ENCODE measurements at places on chromosomes 6 and 20. TPM values are rescaled to one million over a fixed set of nuclear protein-coding genes. Genes with fewer than 3 reads are reported as not detected.

DNA sequence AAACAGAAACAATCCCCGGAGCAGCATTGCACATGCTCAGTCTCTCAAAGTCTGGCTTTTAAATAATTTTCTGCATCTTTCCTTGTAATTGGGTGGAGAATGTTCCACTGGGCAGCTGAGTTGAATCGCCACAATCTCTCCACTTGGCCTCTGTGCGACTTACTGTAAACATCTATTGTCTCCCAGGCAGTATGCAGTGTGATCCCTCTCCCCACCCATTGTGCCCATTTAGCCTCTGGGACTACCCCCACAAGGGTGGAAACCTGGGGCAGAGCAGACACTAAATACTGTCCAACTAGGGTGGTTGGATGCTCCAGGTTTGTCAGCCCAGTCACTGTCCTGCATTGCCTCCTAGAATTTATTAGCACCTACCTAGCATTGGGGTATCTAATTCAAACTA is 96.2 kb downstream of the JARID2 start:
- DNase-seq: no peak

GRCh38 chr6:47335466-47335865 is 25.8 kb upstream of the TNFRSF21 start:
- no peak for DNase-seq

DNA sequence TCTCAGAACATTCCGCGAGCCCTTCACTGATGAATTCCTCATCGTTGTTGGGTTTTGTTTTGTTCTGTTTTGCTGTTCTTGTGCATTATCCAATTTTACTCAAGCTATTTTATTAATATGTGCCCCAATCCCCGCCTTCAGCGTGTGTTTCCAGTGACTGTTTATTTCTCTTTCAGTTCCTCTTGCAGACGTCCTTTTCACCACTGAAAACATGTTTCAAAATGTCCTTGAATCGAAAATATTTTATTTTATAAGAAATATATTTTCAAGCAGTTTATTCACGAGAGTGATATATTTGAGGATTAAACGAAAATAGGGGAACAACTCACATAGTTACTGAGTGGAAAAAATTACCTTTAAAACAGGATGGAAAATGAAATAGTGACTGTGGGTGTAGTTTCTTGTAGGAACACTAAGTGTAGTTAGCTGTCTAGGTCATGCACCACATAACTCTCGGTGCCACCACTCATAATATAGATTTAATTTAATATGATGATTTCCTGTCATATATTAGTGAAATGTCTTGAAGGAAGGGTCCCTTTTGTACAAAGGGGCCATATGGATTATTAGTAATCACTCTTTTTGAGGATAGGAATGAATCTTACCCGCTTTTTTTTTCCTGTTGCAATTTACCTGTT is 45.3 kb upstream of the HDDC2 start:
- no peak for DNase-seq

DNA sequence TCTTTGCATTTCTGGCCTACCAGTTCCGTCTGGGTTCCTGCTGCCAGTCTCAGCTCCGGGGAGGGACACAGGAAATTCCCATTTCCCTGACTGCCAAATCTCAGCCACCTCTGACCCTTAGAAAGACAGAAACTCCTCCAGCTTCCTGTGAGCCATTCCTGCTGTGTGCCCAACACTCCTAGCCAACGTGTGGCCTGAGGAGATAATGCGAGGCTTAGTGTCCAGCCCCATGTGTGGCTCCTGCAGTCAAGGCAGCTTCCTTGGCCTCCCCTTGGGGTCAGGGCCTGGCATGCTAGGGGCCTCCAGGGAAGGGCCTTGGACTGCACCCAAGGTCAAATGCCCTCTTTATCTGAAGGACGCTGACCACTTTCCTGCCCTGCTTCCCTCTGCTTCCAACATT is 45.1 kb downstream of the MAFB start:
- no peak for DNase-seq

GRCh38 chr6:159887146-159887545 is 3.6 kb upstream of the MAS1 start:
- no peak for DNase-seq

DNA sequence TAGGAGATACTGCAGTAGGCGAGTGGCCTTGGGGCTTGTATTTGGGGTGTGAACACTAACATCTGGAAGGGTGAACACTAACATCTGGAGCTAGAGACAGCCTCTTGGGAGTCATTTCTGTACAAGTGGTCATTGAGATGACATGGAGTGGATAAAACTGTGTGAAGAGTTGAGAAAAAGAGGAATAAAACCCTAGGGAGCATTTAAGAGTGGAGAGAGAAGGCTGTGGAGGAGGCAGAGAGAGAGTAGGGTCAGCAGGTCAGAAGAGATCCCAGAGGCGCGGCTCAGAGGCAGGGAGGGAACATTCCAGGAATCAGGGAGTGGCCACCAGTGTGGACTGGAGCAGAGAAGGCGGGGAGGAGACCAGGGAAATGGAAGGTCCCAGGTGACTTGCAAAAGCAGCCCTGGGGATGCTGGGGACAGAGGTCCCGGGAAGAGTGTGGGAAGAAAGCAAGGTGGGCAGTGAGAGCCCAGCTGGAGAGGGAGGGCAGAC is 202.0 kb upstream of the RNF24 start:
- peak; percentile 56 for DNase-seq

- DNase-seq: no peak
Observed at GRCh38 chr20:58839991-58840747, 10.5 kb downstream of the GNAS-AS1 start.

DNA sequence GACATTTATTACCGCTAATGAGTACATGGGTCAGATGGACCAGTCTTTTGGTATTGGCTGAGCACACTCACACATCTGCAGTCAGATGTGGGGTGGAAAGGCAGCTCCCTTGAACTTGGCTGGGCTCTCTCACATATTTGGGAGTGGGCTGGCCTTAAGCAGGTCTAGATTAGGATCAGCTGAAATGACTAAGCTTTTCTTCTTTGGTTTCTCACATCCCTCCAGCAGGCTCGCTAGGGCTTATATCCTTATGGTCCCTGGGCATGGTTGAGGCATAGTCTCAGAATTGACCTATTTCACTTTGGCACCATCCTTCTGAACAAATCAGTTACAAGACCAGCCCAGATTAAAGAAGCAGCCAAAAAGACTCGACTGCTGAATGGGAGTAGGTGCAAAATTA is 14.4 kb upstream of the PLCB1 start:
- no peak for DNase-seq

DNA sequence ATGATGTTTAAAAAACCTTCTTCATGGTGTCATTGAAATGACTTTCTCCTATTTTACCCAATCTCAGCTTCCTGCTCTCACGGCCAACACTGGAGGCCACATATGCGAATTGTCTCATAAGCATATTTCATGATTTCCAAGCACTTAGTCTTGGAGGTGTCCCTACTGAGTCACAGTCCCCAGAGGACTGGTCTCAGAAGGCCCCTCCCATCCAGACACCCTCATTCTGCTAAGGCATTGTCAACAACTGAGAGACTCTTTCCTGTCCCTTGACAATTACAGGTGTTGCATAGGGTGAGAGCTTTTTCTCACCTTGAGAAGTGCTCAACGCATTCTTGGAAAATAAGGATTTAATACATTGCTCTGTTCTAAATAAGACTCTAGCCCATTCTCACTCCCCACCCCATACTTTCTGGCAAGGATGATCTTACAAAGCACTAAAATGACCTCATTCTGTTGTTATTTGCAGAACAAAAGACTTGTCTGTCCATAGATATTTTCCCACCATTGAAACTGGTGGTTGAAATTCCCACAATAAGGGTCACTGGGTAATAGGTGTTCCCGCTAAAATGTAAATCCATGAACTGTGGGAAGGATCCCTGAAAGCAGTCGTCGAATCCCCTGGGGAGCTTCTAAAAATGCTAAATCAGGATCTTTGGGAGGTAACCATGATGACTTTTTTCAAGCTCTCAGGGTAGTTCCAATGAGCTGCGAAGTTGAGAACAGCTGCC is 32.3 kb upstream of the SLC22A23 start:
- DNase-seq: peak; percentile 25

GRCh38 chr6:108383981-108384380 is 89.1 kb downstream of the AFG1L start:
- peak; percentile 4 for DNase-seq

GRCh38 chr20:53582251-53582570 is 11.4 kb downstream of the ZNF217 start:
- peak; percentile 40 for DNase-seq

- DNase-seq: no peak
Observed at GRCh38 chr6:106512968-106513574, 116.2 kb downstream of the RTN4IP1 start.

- DNase-seq: peak; percentile 84
Observed at GRCh38 chr20:31566658-31567379, 38.3 kb upstream of the ID1 start.

GRCh38 chr6:14272737-14273085 is 155.1 kb downstream of the CD83 start:
- DNase-seq: no peak

GRCh38 chr6:157461000-157461915 is 80.3 kb downstream of the ZDHHC14 start:
- DNase-seq: no peak

GRCh38 chr6:167577891-167578361 is 248.8 kb upstream of the AFDN start:
- no peak for DNase-seq

DNA sequence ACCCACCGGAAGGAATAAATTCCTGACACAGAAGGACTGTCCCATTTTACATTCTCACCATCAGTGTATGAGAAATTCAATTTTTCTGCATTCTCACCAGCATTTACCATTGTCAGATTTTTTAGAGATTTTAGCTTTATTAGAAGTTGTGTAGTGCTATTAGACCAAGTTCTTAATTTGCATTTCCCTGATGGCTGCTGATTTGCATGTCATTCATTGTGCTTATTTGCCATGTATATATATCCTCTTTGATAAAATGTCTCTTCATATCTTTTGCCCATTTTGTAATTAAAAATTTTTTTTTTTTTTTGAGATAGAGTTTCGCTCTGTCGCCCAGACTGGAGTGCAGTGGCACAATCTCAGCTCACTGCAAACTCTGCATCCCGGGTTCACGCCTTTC is 9.8 kb upstream of the HLA-DRB5 start:
- DNase-seq: no peak

- DNase-seq: peak; percentile 58
Observed at GRCh38 chr6:169173532-169174268, 79.9 kb downstream of the THBS2 start.

Gene MCHR2
- not detected for total RNA-seq

Gene SYNGAP1
- 2.9 TPM for total RNA-seq

Gene THBD
- total RNA-seq: 3.1 TPM

Gene HRH3
- not detected for total RNA-seq
